Ecto neural progenitor cell (in vitro differentiated cells): ENCODE measurements at places on chromosomes 5 and 9.

DNA sequence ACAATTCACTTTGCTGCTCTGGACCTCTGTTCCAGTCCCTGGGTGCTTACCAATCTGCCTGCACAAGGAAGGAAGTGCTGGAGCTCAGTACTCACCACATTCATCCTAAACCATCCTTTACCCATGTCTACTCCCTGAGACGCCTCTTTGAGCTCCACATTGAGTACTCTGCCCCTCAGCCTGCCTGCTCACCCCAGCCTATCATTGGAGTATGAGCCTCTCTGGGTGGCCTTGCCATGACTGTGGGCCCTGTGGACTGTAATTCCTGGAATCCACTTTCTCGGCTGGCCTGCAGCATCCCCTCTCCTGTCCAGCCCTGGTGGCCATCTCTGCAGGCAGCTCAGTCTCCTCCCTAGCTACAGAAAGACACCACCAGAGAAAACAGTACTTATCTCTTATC, 428.6 kb downstream of the SPOCK1 start:
- no peak for DNase-seq

GRCh38 chr9:105053209-105053652, 125.3 kb upstream of the ABCA1 start:
- no peak for DNase-seq

GRCh38 chr5:32508806-32509805, 64.6 kb upstream of the ZFR start:
- no peak for DNase-seq

- no peak for DNase-seq
These were observed 31.2 kb upstream of the DTWD2 start for GRCh38 chr5:119019501-119019900.

GRCh38 chr5:158458086-158458485, 599.1 kb upstream of the CLINT1 start:
- DNase-seq, result no peak

DNA sequence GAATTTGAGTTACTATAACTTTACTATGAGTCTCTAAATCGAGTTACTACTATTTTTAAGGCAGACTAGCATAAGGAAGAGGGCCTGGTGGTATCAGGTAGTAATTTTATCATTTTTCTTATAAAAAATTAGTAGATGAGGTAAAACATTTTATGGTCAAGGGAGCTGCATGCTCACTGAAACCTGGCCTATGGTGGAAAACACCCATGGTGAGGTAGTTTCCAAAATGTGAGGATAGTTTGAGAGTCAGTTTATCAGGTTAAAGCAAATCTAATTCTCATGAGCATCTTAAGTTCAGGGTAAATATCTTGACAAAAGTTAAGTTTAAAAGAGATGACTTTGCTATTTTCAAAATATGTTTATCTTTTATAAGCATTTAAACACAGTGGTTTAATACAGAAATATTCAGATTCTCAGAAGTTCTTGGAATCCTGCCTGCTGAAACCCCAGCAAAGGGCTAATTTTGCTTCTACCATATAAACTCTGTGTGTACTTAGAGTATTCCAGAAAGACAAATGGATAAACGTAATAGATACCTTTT, 10.0 kb downstream of the DDX4 start:
- no peak for DNase-seq

DNA sequence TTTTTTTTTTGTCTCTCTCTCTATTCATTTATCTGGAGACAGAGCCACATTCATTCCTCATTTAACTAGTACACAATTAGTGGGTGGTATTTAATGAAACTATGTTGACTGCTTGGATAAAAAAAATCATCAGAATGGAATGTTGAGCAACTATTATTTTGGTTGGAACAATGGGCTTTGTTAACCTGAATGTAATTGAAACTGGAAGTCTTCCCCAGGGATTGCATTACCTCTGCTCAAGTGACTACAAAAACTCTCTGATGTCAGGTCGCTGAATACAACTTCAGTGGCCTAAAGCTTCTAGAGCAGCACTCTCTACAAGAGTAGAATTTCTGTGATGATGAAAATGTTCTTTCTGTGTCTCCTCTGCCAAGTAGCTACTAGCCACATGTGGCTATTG, 295.8 kb downstream of the DEPDC1B start:
- DNase-seq, result no peak

DNA sequence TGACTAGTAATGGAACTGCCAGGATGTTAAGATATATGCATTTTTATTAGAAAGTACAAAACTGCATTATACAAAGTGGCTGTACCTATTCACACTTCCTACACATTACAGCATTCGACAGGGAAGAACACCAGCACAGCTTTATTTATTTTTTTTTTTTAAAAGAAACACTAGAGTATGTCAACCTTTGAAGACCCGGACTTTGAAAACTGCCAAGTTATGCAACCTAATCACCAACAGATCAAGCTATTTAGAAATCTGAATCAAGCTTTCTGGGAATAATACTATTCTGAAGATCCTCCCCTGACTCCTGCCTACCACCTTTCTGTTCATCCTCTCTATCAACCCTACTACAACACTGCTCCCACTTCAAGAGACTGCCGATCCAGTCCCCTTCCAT, 4.5 kb downstream of the GEMIN5 start:
- no peak for DNase-seq
